CD4-positive, alpha-beta T cell treated with Interleukin-15 for 1 hour (primary cell): ENCODE measurements at places on chromosomes 2 and 18.

- no peak for DNase-seq
These were observed 154.6 kb downstream of the TFCP2L1 start for GRCh38 chr2:121130301-121130850.

DNA sequence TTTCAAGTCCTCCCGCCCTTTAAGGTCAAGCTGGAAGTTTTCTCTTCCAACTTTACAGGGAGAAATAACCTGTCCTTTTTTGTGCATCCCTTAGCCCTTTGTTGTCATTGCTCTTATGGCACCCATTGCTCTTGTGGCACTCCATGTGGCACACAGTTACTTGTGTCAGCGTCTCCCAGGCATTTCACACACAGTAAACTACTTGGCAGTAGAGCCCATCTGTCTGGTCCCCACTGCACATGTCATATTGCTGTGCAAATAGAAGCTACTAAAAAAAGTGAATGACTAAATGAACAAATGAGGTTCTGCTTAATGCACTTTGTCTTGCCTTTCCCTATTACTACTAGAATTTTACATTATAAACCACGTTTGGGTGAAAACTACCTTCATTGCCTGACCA, 149.3 kb downstream of the EML6 start:
- DNase-seq: no peak

GRCh38 chr2:161417438-161418274, 1.6 kb downstream of the TBR1 start:
- DNase-seq: no peak

GRCh38 chr2:207944979-207945600, 80.2 kb downstream of the PLEKHM3 start:
- no peak for DNase-seq

- DNase-seq: no peak
These were observed 72.7 kb upstream of the REV1 start for GRCh38 chr2:99562516-99562915.

GRCh38 chr2:189952536-189953109, 109.9 kb downstream of the MSTN start:
- no peak for DNase-seq

- no peak for DNase-seq
These were observed 877 bp downstream of the INHBB start for GRCh38 chr2:120346667-120347358.

DNA sequence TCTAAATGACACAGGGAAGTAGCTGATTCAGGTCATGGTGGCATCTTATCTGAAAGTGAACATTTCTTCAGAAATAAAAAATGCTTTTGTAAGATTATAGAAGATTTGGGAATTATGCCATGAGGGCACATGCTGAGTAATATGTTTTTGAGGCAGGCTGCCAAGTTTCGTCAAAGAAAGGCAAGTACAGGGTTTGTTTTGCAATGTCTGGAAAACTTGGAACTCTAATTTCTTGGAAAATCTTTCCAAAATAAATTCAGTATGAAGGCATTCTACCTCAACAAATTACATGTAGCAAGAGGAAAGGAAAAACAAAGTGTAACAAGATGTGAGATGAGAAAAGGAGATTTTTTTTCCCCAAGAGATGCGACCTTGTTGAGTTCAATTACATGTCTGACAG, 167.7 kb downstream of the PLCL1 start:
- no peak for DNase-seq

GRCh38 chr18:42474577-42474976, 519.5 kb downstream of the PIK3C3 start:
- no peak for DNase-seq

- peak; percentile 44 for DNase-seq
These were observed 31.4 kb upstream of the YPEL5 start for GRCh38 chr2:30115141-30115980.

GRCh38 chr18:42045346-42045745, 90.3 kb downstream of the PIK3C3 start:
- no peak for DNase-seq
